Right ventricle myocardium inferior (tissue), 1 donor: ENCODE measurements at places on chromosomes 6 and 20. TPM values are rescaled to one million over a fixed set of nuclear protein-coding genes. Genes with fewer than 3 reads are reported as not detected.

GRCh38 chr6:30157581-30157980, 3.4 kb downstream of the TRIM10 start:
- no peak for DNase-seq

Gene PHACTR1
- 116 TPM for total RNA-seq

Gene RPL10A
- 606 TPM for total RNA-seq

Gene RAD21L1
- not detected for total RNA-seq

DNA sequence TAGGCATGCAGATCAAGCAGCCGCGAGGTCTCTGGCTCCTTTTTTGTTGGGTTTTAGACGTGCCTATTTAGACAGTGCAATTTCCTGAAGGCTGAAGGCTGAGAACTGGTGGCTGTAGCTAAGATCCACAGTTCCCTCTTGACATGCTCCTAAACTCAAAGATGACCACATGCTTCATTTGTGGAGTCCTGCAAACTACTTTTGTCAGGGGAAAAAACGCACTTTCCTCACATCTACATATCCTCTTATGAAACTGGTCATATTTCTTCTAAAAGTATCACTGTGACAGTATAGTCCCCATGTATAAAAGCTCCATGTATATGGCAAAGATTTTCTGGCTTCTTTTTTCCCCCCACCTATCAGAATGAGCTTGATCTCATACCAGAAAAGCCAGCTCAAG, 30.7 kb downstream of the LYRM4 start:
- no peak for DNase-seq

- no peak for DNase-seq
Measured at GRCh38 chr20:17661121-17661744, 20.8 kb downstream of the RRBP1 start.

- DNase-seq = no peak
Measured at GRCh38 chr6:142332393-142333098, 30.7 kb downstream of the ADGRG6 start.

Gene PRL
- not detected for total RNA-seq

Gene SAPCD1
- total RNA-seq = 0.57 TPM

DNA sequence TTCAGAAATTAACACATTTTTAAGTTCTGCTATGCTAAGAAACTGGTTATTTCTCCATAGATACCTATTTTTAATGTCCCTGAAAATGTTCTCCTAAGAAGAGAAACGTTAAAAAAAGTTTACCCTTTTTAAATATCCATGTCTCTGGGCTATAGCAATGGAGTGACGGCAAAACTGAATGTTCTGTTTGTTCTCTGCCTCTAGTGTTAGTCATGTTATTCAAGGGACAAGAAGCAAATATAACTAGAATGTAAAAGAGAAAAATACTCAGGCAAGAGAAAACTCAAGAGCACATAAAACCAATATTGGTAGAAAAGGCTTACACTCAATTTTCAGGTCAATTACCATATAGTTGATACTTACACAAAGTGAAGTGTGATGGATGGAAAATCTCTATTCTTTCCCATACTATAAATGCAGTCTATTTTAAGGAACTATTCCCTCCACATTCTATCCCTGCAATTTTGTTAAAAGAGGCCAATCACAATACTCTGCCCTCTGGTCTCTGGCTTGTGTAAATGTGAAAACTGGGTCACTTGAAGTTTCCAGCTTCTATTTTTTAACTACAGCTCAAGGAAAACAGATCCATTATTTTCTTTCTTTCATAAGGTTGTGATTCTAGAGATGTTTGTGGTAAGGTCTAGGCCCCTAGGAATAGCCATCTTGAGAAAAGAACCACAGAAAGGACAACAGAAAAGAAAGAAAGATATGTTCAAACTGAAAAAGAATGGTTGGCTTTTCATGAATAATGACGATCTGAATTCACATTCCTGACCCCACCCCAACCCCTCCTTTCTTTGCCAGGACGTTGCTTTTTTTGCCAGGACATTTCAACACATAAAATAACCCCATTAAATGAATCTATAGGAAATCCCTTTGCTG, 200.3 kb upstream of the FAM83B start:
- DNase-seq = no peak

GRCh38 chr20:38728911-38729642, 4.8 kb downstream of the SLC32A1 start:
- no peak for DNase-seq

Gene SIRPD
- total RNA-seq = not detected

DNA sequence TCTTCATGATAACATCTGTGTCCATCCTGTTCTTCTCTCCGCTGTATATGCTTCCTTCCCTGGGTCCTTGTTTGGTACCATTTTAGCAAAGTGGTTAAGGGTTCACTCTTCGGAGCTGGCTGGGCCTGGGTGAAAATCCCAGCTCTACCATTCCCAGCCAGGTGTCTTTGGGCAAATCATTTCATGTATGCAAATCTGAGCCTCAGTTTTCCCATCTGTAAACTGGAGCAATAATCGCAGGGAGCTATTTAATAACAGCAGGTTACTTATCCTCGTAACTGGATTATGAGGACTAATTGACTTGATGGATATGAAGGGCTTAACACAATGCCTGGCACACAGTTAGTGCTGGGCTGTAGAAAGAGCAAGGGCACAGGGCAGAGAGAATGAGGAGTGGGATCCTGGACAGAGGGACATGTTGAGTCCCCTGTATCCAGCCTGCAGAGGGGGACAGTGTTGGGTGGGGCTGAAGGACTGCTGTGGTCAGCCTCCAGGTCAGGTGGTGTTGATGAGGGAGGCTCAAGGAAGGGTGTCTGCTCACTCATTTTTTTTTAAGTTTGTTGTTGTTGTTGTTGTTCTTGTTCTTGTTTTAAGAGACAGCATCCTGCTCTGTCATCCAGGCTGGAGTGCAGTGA, 44.3 kb upstream of the FAM83D start:
- DNase-seq = no peak

- DNase-seq = no peak
Measured at GRCh38 chr6:30321692-30322388, 4.9 kb upstream of the TRIM39 start.

GRCh38 chr20:20814685-20815084, 102.2 kb upstream of the RALGAPA2 start:
- no peak for DNase-seq

DNA sequence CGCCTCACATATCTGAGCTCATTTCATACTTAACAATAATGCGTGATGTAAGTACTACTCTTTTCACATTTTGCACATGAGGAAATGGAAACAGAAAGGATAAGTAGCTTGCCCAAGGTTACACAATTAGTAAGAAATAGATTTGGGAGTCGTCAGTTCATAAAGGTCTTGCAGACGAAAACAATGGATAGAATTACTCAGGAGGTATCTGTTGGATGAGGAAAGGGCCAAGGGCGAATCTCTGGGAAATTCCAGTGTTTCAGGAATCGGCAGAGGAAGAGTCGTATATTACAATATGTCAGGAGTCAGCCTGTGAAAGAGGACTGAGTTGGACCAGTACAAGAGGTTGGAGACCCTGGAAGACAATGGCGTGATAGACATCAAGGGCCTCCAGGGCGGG, 12.8 kb upstream of the EDN1 start:
- no peak for DNase-seq

Gene L3MBTL3
- 3.9 TPM for total RNA-seq

GRCh38 chr6:152184917-152185574, 377.6 kb downstream of the ESR1 start:
- DNase-seq = no peak

GRCh38 chr6:98044151-98044561, 761.1 kb upstream of the MMS22L start:
- DNase-seq = no peak
